T-helper 1 cell (primary cell): ENCODE measurements at places on chromosomes 6 and 20.

- DNase-seq, result no peak
Measured at GRCh38 chr6:122641819-122642218, 31.6 kb downstream of the PKIB start.

DNA sequence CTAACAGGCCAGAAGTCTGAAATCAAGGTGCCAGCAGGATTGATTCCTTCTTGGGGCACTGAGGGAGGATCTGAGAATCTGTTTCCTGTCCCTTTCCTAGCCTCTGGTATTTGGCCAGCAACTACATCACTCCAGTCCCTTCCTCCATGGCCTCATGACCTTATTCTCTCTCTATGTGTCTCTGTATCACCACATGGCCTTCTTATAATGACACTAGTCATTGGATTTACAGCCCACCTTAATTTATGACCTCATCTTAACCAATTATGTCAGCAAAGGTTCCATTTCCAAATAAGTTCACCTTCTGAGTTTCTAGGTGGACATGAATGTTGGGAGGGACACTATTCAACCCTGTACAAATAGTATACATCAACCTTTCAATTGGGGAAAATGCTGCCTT is 29.3 kb downstream of the SCML4 start:
- DNase-seq, result no peak

DNA sequence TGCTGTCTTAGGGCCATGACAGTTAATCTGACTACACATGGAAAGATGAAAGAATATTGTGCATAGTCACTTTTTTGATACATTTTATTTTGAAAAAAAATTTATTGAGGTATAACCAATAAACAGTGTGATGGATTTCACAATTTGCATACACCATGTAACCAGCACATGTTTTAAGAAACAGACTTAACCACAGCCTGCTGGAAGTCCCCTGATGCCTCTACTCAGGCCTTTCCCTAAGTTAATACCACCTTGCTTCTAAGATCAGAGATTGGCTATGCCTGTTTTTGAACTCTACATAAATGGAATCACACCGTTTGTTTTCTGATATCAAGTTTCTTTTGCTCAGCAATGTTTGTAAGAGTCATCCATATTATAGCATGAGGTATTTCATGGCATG is 136.3 kb downstream of the CFAP61 start:
- no peak for DNase-seq

DNA sequence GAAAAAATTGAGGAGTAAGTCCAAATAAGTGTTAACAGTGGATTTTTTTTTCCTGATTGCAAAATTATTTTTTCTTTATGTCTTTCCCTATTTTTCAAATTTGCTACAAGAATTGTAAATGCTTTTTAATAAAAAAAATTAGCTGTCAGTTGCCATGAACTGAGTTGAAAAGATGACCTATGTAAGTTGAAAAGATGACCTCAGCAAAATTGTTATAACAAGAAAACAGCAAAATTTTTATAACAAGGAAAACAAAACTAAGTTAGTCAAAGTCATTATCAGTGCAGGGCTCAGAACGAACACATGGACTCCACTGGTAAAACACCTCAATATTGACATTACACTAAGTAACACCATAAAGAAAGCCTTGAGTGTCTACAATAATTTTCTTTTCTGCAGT is 207.0 kb upstream of the HDDC2 start:
- DNase-seq, result no peak

GRCh38 chr20:10671221-10671918 is 2.4 kb downstream of the JAG1 start:
- DNase-seq, result peak; percentile 39

- DNase-seq, result no peak
Measured at GRCh38 chr6:47447722-47448121, 29.9 kb upstream of the CD2AP start.

GRCh38 chr6:118350881-118351430 is 197.1 kb upstream of the PLN start:
- no peak for DNase-seq

DNA sequence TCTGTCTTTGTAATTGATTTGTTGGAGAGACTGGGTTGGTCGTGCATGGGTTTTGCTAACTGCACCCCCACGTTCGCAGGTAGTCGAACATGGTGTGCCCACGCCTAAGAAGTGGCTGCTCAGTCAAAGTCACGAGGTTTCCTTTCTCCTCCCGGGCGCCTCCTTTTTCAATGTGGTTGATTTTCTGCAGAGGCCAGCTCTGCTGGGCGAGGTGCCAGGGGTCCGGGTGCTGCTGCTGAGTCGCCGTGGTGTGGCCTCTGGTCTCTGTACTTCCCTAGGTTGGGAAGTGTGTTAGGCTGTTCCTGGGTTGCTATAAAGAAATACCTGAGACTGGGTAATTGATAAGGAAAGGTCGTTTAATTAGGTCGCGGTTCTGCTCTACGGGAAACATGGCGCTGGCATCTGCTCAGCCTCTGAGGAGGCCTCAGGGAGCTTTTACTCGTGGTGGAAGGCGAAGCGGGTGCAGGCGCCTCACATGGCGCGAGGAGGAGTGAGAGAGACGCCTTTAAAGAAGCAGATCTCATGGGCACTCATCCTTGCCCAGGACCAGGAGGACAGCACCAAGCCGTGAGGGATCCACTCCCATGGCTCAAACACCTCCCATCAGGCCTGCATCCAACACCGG is 14.1 kb downstream of the OSBPL2 start:
- no peak for DNase-seq

DNA sequence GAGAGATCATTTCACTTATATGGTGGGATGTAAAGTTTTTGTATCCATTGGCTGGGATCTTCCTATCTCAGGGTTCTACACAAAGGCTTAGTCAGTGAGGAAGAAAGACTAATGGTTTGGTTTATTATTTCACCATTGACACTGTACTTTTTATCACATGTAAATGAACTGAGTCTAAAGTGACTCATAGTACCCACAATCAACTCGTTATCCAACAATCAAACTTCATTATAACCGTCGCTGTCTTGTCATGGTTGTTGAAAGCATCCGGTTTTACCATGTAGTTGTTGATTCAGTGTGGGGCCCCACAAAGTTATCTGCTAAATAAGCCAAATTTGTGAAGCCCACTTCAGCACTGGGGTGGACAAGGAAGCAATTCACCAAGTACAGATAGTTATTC is 55.8 kb upstream of the MTRF1L start:
- DNase-seq, result no peak

GRCh38 chr6:33344701-33345697 is 27.5 kb upstream of the ZBTB22 start:
- peak; percentile 62 for DNase-seq

- DNase-seq, result no peak
Measured at GRCh38 chr20:63158352-63158751, 57.6 kb downstream of the YTHDF1 start.

- DNase-seq, result no peak
Measured at GRCh38 chr6:34489207-34489805, 23.4 kb downstream of the PACSIN1 start.

DNA sequence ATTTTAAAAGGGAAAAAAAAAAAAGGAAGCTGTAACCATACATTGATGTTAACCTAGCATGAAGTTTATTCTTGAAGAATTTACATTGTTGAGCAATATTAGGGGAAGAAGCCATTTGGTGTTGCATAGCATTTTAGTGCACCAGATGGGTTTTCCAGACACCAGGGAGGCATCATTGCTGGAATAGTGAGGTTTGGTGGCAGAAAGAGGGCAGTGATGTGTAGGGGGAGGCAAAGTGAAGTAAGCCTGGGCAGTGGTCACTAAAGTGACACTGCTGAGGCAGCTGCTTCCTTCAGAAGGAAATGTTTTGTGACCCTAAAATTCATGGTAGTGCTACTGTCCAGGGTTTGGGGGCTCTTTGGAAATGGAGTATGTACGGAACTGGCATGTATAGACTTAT is 2.6 kb downstream of the TOMM6 start:
- no peak for DNase-seq

GRCh38 chr20:61259741-61260140 is 7.7 kb downstream of the CDH4 start:
- no peak for DNase-seq

DNA sequence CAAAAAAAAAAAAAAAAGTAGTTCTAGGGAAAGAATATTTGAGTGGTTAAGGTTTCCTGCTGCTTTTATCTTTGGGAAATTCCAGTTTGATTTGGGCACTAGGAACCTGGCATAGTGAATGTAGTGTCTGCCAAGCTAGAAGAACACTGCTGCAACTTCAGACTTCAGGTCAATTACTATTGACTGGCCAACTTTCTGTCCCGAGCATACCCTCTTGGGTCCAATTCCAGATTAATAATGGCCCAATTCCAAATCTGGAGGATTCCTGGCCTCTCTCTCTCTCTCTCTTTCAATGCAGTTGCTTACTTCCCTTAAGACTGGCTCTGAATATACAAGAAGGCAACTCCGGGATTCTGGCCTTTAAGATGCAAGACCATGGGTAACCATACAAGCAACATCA is 74.9 kb downstream of the ANKEF1 start:
- DNase-seq, result no peak

DNA sequence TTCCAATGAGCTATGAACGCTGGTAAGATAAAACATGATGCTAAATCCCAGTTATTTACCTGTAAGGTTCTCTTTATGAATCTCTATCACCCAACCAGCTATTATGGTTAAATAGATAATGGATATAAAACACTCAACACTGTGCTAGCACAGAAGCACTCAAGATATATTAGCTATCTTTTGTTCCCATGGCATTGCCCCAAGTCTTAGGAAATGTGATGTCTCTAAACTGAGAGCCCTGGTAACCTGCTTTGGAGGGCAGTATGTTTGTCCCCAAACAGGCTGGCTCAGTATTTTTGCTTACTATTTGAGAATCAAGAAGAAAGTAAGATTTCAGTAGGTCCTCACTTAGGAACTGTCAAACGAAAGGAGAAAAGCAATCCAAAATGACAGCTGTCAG is 90.5 kb downstream of the BTBD9 start:
- no peak for DNase-seq
